T follicular helper cell (primary cell): ENCODE measurements at places on chromosomes 16 and 17.

DNA sequence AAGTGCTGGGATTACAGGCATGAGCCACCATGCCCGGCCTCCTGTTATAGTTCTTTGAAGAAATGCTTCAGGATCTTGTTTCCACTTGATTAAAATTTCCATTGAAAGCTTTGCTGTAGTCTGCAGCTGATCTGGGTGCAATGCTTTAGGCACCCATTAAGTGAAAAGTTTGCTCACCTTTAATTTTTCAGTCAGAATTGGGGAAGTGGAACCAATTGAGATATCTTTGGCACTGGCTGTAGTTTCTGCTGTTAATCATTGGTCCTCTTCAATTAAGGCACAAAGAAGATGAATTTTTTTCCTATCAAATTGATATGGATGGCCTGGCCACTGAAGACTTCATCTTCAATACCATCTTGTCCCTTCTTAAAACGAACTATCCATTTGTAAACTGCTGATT lies 336.1 kb upstream of the TBX2 start:
- no peak for DNase-seq

- DNase-seq = no peak
Observed at GRCh38 chr16:48619979-48620378, 10.0 kb upstream of the N4BP1 start.

DNA sequence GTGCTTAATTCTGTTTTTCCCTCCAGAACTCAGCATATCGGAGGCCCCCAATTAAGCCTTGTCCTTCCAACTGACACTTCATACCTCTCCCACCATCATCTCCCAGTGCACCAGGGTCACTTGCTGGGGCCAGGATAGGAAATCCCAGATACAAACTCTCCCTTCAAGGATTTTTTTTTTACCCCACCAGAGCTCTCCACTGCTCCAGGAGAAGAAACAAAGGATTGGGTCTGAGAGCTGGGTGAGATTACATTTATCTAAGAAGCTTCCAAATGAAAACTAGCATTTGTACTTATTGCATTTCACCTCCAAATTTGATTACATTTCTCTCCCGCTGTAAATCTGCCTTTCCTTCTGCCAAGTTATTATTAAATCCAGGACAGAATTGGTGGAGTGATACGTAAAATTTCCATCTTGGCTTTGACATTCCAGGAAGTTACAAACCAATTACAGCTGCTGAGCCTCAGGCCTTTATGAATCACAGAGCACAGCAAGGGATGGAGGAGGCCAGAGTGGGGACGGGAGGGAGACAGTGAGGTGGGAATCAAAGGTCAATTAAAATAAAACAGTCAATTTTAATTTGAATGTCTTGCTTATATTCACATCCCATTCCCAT lies 123.5 kb downstream of the USP31 start:
- DNase-seq = no peak

DNA sequence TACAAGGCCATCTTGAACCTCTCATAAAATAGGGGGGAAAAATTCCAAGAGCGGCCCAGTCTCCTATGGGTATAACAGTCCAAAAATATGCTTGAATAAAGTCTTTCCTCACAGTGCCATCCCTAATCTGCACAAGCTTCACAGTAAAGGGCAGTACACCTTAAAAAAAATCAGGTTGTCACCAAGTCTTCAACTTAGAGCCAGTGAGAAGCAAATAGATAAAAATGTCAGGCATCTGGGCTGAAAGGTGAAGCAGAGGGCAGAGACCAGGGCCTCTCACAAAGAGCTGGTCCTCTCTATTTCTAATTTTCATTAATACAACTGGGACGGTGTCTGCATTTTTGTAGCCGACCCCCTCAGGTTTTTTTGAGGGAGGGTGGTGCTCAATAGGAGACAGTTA lies 82.9 kb downstream of the SSH2 start:
- DNase-seq = no peak

DNA sequence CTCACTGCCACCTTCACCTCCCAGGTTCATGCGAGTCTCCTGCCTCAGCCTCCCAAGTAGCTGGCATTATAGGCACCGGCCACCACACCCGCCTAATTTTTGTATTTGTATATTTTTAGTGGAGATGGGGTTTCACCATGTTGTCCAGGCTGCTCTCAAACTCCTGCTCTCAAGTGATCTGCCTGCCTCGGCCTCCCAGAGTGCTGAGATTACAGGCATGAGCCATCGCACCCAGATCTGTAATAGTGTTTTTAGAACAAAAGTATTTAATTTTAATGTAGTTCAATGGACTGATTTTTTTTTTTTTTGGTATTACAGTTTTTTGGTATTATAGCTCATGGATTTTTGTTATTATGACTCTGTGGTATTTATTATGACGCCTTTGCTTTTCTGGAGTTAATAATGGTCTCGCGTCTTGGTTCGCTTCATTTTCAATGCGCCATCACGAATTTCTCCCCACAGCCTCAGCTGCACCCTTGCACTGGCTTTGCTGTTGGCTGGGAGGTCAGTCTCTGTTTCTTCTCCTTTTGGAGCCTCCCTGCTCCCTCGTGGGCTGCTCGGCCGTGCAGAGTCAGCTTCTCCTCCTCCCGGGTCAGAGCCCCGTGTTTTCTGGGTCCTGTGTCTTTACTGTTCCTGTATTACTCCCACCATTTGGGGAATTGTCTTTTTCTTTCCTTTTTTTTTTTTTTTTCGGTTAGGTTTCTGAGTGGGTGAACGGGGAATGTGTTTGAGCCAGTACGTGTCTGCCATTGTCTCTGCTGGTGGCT lies 27.2 kb downstream of the BAIAP2 start:
- no peak for DNase-seq
